ENCODE measurements at places on chromosomes 11 and 22.

DNA sequence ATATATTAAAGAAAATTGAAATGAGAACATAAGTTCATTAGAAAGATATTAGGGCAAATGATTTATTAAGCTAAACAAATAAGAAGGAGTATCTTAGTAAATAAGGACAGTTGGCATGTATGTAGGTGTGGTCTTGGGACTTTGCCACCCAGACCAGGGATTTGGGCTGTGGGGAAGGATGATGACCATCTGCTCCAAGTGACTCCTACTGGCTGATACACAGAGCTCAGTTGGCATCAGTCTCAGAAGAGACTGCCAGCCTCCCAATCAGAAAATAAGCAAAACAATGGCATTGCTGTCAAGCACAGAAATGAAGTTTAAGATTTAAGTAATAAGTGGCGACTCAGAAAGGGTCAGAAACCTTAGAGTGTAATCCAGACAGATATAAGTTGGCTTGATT, 49.5 kb downstream of the PAX6 start:
- DNase-seq, result no peak

GRCh38 chr11:132639403-132639802, 892.9 kb downstream of the OPCML start:
- no peak for DNase-seq

DNA sequence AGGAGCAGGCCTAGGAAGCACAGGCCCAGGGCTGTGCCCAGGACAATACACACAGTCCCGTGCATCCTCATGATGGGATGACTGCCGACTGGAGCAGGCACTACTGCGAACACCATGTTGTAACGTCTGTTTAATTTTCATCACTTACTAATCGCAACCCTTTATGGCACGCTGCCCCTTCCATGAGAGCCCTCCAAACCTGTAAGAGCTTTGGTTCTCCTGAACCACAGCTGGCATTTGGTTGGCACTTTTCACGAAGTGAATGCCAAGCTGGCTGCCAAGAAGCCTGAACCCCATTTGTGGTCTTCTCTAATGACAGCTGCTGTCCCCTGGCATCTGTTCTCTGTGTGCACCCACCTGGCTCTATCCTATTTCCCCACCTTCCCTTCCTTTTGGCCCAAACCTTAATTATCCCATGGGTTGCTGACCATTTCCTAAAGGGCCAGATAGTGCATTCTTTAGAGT, 36.5 kb downstream of the APOL1 start:
- DNase-seq, result no peak

DNA sequence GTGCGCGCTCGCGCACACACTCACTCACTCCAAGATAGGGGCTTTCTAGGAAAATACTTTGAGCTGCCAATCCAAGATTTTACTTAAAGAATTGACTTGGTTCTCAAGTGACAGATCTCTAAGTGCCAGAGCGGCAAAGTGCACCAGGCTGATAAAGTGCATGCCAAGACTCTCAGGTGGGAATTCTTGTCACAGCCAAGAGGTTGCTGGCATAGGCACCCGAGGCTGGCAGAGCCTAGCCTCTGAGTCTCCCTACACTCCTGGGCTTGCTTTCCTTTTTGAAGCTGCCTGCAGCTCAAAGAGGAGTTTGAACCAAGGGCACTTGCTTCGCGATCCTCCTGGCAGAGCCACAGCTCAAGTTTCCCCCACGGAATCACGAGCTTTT, 2.5 kb upstream of the ADM start:
- DNase-seq, result no peak

GRCh38 chr11:124586238-124586860, 16.6 kb downstream of the OR8A1 start:
- DNase-seq, result peak; percentile 24

DNA sequence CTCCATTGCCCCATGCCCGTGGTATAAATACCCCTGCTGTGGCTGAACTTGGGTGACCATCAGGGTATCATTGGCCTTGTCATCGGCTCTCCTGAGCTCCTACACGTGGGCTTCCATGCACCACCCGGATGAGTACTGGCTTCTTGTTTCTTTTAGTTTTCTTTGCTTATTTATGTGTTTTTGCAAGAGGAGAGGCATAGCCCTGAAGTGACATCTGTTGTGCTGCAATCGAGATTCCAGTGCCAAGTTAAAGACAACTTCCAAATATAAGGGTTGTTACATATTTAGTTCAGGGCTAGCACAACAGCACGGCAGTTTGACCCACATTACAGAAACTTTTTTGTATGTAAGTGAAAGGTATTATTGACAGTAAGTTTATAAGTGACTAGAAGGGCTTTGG, 1087.1 kb downstream of the TBC1D22A start:
- DNase-seq, result no peak

DNA sequence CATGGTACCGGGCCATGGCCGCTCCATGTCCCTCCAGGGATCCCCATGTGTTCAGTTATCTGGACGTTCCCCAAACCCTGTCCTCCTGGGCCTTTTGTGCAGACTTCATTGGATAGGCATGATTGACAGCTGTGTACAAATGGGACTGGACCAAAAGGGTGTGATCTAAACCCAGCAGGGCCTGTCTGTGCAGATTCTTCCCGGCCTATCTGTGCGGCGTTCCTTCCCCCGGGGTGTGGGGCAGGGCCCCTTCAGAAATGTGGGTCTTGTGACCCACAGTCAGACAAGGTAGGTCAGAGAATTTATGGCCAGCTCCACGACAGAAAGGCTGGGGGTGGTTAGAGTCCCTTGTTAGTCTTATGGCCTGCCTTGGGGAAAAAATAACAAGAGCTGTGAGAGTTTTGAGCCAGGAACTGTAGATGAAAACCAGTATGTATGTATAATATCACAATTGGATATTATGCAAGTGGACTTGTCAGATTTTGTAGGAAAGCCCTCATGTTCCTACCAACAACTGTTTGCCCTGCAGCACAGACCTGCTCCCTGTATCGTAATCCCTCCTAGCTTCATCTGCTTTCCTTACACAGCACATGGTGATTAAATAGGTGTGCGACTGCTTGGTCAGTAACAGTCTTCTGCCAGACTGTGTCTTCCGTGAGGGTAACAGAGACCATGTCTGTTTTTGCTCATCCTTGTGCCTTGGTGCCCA, 31.7 kb downstream of the AP2A2 start:
- no peak for DNase-seq

DNA sequence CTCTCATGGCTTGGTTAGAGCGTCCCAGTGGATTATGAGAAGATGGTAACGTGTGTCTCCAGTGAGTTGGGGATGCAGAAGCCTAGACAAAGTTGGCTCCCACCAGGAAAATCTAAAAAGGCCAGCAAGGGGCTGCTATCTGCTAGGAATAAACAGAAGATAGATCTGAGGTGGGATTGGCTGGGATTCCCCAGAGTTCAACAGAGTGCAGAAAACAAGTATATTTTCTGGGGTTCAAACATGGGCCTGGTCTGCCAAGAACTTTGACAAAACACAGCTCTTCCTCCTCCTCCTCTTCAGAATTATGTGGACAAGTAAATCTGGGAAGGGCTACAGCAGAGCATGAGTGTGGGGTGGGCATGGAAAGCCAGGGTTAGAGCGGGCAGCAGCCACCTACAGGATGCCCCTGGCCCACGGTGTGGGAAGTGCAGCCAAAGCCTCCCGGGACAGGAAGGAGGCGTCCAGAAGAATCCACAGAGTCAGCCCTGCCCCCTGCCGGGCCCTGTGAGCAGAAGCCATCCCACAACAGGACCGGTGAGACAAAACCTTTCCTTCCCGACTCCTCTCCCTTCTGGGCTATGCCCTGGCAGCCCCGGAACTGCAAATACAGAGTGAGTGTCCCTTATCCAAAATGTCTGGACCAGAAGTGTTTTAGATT, 67.1 kb downstream of the CD82 start:
- DNase-seq, result no peak

DNA sequence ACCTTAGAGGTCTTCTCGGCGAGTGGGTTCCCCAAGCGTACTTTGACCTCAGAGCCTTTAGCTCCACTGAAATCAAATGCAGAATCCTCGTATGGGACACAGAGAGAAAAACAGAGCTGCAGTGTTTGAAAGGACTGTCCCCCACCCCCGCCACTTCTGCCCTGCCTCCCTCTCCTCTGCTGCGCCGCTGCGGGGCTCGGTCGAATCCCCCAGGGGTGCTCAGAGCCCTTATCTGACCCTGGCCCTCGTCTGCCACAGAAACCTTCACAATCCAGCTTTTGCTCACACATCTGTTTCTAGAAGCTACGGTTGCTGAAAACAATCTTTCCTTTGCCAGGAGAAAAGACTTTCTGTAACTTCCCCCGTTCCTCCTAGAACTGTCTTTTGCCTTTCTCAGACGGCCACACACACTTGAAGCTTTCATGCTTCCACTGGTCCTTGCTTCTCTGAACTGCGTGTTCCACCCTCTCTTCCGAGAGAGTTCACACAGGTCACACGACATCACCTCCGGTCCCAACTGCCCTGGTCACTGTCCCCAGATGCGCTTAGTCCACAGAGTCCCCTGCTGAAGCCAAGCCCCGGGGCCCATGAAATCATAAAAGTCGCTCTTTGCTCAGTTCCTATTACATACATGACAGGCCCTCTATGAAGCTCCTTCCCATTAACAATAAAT, 3.7 kb downstream of the SMIM35 start:
- DNase-seq, result no peak
